CD14-positive monocyte (primary cell): ENCODE measurements at places on chromosomes 16 and 17. TPM values are rescaled to one million over a fixed set of nuclear protein-coding genes. Genes with fewer than 3 reads are reported as not detected.

DNA sequence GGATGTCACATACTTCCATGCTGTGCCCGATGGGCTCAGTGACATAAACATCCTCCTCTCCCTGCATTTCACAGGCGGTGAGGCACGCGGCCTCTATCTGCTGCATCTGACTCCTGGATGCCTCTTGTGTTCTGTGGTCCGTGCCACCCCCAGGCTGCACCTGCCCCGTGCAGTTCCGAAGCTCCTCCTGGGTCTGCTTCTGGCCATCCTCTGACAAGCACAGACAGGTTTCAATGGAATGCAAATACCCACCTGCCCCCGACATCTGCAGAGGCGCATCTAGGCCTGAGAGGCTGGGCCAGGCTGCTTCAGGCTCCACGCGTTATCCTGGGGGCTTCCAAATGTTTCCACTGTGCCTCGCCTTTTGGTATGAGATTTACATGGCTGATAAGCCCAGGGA lies 46.3 kb upstream of the DNAH17 start:
- no peak for DNase-seq

The GLOD4 gene
- 41.8 TPM for polyA plus RNA-seq

The DOC2B gene
- 0.02 TPM for polyA plus RNA-seq

The TUBG2 gene
- polyA plus RNA-seq: 0.31 TPM

The KRT25 gene
- polyA plus RNA-seq: not detected
